NCI-H1105 (cell line): ENCODE measurements at places on chromosomes 4 and X.

- no peak for DNase-seq
Measured at GRCh38 chrX:139842326-139843185, 90.3 kb downstream of the ATP11C start.

- no peak for DNase-seq
Measured at GRCh38 chr4:54541426-54542118, 116.2 kb upstream of the KIT start.

GRCh38 chr4:181670506-181670905 is 572.7 kb upstream of the TENM3 start:
- peak; percentile 1 for DNase-seq

GRCh38 chr4:3767570-3768288 is 1.5 kb downstream of the ADRA2C start:
- DNase-seq, result peak; percentile 7

DNA sequence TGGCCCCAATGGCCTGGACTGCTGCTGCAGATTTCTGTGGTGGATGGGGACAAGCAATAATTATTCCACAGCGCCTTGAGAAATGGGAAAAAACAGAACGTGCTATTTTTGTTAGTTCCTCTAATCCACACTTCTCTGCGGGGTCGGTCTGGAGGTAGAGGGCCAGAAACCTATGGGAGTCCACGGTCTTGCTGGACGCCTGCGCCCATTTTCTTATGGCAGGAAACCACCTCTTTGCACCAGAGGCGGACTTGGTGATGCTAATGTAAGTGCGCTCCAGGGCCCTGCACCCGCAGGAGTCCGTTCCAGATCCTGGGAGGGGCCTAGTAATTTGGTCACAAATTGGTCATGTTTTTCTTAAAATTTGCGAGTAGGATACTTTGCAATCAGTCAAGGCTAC is 25.9 kb upstream of the CLDN24 start:
- no peak for DNase-seq

DNA sequence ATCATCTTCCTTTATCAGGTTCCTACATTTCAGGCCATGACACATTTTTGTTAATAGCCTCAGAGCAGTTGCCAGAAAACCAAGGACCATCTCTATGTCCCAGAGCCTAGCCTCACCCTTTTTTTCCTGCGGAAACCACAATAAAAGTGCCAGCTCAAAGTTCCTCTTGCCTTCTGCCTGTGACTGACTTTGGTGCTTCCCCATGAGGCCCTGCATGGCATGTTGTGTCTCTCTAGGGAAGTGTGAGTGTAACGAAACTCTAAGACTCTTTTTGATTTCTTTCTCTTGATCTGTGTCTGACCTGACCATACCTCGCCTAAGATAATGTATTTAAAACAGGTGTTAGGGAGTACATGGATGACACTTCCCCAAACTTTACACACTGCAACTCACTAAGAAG is 642.3 kb upstream of the BOD1L1 start:
- DNase-seq, result no peak

GRCh38 chrX:94430091-94430490 is 756.1 kb downstream of the FAM133A start:
- no peak for DNase-seq

DNA sequence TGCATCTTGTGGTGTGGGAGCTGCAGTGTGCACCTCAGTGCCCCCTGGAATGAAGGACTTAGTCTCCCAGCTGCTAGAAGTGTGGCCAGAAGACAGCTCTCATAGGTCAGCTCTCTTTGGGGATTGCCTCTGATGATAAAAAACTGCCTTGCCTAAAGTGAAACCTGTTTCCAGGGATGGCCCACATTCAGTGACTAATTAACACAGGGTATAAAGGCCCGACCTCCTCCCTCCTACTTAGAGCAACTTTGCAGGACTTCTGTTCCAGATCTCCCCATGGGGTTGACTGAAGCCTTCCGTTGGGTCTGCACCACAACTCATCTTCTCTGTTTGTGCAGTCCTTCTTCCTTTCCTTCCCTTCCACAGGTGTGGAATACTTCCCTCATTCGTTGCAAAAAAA is 53.2 kb downstream of the SPINK2 start:
- no peak for DNase-seq

DNA sequence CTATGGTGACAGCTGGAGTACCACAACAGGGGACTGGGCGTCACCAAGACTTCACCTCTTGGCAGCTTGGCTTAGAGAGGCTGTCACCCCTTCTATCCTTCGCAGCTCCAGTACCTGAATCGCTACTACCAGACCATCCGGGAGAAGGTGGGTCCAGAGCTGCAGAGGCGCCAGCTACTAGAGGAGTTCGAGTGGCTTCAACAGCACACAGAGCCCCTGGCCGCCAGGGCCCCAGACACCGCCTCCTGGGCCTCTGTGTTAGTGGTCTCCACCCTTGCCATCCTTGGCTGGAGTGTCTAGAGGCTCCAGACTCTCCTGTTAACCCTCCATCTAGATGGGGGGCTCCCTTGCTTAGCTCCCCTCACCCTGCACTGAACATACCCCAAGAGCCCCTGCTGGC is 11.6 kb upstream of the SASH3 start:
- DNase-seq, result no peak

GRCh38 chrX:149898554-149898953 is 17.6 kb downstream of the MAGEA8 start:
- DNase-seq, result no peak

DNA sequence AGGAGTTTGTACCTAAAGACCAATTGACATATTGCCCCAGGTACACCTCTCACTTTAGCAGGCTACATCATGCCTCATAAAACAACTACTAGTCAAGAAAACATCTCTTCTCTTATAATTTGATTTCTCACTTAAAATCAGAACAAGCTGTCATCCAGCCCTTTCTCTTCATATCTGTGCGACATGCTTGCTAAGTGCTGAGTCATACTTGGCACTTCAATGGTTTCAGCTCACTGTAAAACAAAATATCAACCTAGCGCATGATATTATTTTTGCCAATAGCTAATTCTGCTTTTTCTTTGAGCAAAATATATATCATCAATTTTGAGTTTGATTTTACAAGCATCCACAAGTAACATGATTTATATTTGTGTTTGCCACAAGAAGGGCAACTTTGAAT is 27.9 kb upstream of the FUNDC1 start:
- DNase-seq, result no peak

DNA sequence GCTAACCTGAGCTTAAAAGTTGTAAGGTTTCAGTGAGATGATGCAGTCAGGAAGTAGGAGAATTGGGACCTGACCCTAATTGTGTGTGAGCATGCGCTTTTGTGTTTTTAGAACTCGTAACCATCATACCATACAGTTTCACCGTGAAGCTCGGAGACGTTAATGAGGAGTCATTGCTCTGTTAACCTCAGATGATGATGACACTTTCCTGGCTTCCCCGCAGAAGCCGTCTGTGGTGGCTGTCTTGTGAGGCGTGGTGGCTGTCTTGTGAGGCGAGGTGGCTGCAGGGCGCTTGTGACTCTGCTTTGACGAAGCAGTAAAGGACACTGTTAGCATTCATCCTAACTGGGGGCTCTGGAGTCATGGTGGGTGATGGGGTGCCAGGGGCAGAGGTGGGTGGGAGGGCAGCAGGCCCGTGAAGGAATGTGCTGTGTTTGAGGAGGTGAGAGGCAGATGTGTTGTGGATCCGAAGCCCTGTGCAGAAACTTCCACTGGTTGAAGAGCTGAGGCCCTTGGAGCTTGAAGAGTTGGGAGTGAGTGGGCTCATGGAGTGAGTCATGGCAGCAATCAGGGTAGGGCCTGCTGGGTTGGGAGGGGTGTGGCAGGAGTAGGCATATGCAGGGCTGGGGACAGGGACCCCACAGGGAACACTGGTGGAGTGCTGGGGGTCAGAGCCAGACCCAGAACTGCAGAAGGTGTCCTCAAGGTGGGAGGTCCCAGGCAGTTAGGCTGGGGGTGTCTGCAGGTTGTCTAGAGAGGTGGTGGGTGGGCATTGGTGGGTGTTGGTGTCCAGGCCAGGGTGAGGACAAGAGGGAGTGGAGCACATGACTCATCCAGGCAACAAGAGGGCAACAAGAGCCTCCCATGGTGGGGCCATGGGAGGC is 57.4 kb downstream of the NSD2 start:
- DNase-seq, result no peak

- no peak for DNase-seq
Measured at GRCh38 chrX:146055733-146056132, 238.1 kb downstream of the SLITRK2 start.

GRCh38 chr4:138398322-138398721 is 156.2 kb upstream of the SLC7A11 start:
- peak; percentile 7 for DNase-seq

DNA sequence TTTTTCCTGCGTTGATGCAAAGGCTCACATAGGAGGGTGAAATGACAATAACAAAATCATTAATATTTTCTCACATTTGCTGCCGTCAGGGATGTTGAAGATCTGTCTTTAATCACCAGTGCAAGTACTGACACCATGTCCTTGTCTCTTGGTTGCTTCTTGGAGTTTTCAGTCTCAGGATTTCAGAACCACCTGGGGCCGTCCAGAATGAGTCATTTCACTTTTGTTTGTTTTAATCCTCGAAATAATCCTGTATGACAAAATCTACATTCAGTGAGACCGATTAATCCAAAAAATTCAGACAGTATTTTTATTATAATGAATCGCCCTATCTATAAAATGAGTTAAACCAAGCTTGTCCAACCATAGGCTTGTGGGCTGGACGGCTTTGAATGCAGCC is 47.2 kb downstream of the NEIL3 start:
- DNase-seq, result no peak

DNA sequence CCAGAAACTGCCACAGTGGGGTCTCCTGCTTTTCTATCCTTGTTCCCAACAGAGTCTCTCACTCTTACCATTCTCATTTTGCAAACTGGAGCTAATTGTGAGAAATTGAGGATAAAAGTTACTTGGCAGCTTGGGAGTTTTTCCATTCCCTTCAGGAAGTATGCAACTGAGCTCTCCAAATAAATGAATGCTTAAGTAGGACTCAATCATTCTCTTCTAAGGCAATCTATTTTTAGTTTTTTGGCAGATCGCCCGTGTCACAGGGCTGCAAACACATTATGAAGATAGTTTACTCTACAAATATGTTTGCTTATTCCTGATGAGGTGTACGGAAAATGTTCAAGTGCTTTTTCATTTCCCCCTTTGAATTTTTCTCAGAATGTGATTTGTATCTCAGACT is 5.3 kb downstream of the ASB11 start:
- DNase-seq, result peak; percentile 65

GRCh38 chr4:5925419-5926200 is 32.7 kb upstream of the CRMP1 start:
- no peak for DNase-seq

GRCh38 chrX:81729269-81729777 is 527.4 kb downstream of the SH3BGRL start:
- no peak for DNase-seq

DNA sequence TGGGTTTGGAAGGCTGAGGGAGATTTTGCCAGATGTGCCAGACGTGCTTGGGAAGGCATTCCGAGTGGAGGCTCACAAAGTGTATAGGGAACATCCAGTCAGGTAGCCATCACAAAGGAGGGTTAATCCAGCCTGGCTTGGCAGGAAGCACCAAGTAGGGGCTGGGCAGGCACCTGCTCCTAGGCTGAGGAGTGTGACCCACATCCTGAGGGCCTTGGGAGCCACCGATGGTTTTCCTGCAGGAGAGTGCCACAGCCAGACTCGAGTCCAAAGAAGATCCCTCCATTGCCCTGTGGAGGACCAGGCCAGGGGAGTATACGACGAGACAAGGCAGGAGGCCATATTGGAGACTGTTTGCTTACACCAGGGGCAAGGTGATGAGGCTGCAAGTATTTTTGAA is 47.2 kb downstream of the PNMA5 start:
- DNase-seq, result no peak
